ENCODE measurements at places on chromosomes 3 and 15.

GRCh38 chr15:79380755-79381497 is 51.2 kb upstream of the MINAR1 start:
- peak; percentile 84 for ATAC-seq

DNA sequence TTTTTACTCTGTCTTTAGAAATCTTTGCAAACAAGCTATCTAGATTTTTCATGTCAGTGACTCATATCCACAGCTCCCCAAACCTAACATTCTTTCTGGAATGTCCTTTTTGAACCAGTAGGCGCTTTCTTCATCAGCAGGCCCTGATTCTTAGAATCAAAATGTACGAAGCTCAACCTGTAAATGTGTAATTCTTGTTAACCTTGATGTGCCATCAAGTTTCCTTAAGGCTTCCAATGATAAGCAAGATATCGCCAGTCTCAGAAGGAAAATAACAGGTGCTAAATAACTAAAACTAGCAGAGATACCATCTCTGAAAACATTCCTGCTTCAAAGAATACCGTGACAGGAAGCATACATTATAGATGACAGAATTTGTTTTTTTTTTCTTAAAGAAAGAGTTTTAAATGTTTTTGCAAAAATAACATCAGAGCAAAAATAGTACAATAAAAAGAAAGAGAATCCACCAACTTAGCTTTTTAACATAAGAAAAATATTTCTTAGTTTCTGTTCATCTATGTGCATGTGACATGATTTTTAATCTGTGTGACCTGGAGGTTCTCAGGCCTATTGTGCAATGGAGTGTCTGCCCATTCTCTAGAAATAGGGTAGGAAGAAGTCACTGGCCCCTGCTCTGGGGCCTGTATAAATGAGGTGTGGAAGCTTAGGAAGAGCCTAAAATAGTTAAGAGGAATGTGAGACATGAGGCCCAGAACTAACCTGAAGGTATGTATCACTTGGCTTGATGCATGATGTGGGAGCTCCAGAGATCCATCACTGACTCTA is 14.7 kb upstream of the SECISBP2L start:
- no peak for ATAC-seq

DNA sequence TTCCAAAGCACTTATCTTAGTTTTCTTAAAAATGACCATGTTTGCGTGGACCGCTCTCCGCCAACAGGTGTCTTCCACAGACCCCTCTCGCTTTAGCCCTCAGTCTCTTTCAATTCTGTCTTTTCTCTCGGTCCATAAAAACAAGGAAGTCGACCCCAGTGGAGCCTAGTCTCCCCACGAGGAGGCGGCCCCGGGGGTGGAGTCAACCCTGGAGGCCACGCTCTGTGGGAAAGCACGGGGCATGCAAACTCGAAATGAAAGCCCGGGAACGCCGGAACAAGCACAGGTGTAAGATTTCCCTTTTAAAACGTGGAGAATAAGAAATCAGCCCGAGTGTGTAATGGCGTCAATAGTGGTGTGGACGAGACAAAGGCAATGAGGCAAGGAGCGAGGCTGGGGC is 49.1 kb downstream of the EBLN2 start:
- no peak for ATAC-seq

DNA sequence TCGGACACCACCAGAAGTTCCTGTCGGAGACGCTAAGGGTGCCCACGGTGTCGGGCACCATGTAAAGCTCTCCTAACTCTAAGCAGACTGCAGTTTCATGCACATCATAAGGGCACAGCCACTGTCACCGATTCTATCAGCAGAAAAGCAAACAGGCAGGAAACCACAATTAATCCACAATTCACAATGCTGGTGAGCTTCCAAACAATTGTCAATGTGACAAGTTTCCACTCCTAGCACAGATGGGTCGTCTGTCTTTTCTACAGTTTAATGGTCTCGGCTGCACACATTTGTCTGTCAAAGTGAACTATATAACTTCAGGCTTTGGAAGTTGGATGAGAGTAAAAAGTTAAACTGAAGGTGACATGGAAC is 8.8 kb upstream of the OCA2 start:
- no peak for ATAC-seq

GRCh38 chr15:94099574-94099960 is 131.8 kb upstream of the MCTP2 start:
- no peak for ATAC-seq

All from stimulated activated memory B cell treated with anti-CD40 and anti-IgM and Interleukin-4, amounts not matched to agents 10 μg/mL and 1 μg/mL and 100 μg/mL, for 72 hours (primary cell).